ENCODE measurements at places on chromosomes 1 and 21.
A peak's percentile ranks its signal among the peaks of the same experiment; 100 is the strongest.

DNA sequence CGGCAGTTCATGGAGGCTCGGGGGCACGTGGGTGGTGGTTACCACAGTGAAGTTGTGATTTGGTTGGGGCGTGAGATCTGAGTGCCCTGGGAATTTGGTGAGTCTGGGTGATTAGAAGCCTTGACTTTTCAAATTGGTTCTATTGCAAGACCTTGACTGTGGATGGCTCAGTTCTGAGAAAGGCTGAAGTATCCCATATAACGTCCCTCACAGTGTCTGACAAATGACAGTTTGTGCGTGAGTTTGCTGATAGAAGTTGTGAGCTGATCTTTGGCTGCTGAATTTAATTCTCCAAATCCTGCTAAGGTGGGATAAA is 549 bp downstream of the MSH4 start:
- no peak overlapping the region for H3K4me3 ChIP-seq
- H3K4me1 ChIP-seq = no peaks in the 10 kb centered on the region
- peaks cover 46% of the 10 kb centered on the region for H3K36me3 ChIP-seq
- no peak overlapping the region for H3K27ac ChIP-seq
- no peaks in the 10 kb centered on the region for H3K27me3 ChIP-seq

DNA sequence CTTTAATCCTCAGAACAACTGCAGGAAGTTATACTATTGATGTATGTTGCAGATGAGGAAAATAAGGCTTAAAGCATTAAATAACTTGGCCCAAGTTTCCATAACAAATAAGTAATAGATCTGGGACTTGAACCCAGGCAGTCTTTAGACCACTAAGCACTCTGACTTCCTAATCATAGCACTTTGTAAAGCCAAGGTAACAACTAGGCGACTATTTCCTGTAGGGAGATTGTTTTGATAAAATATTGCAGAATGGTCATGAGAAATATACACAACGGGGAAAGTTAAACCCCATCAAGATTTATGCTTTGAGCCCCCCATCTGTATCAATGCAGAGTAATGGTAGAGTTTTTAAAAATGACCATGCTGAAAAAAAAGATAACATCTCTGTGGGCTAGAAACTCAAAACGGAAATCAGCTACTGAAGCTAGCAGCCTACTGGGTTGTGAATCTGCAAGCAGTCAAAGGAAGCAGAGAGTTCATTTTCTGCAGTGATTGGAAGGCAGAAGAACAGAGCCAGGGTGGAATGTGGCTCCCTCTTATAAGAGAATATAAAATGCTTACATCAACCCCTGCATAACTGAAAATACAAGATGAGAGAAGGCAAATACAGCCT is 111.2 kb upstream of the OLIG2 start:
- H3K4me1 ChIP-seq = no peaks in the 10 kb centered on the region
- H3K36me3 ChIP-seq = no peaks in the 10 kb centered on the region
- no peak for DNase-seq
- no peak overlapping the region for H3K27ac ChIP-seq

DNA sequence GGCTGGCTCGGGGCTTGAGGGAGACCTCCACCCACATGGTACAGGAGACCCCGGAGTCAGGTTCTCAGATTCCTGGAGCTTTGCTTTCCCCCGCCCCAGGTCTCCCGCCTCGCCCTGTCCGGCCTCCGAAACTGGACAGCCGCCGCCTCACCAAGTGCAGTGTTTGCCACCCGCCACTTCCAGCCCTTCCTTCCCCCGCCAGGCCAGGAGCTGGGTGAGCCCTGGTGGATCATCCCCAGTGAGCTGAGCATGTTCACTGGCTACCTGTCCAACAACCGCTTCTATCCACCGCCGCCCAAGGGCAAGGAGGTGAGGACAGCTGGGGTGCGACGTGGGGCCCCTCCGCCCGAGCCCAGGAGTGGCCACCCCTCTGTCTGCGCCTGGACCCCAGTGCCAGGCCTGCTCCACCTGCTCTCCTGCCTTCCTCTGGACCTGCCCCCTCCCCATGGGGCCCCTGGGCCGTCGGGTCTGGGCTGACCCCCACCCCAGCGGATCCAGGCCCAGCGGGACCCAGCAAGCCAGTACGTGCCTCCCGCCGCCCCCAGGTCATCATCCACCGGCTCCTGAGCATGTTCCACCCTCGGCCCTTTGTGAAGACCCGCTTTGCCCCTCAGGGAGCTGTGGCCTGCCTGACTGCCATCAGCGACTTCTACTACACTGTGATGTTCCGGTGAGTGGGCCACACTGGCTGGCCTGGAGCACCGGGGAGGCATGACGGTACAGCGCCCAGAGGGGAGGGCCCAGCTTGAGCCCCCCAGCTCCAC is 8.7 kb downstream of the SELENON start:
- no peak overlapping the region for H3K4me3 ChIP-seq
- H3K27ac ChIP-seq = no peak overlapping the region
- H3K36me3 ChIP-seq = peaks cover 3% of the 10 kb centered on the region
- DNase-seq = no peak
- H3K27me3 ChIP-seq = no peaks in the 10 kb centered on the region

GRCh38 chr1:162475539-162476185 is 22.0 kb upstream of the UHMK1 start:
- H3K27ac ChIP-seq = no peak overlapping the region
- DNase-seq = no peak
- no peak overlapping the region for H3K4me3 ChIP-seq
- no peaks in the 10 kb centered on the region for H3K36me3 ChIP-seq
- no peaks in the 10 kb centered on the region for H3K27me3 ChIP-seq

GRCh38 chr1:111101854-111102642 is 37.8 kb downstream of the DRAM2 start:
- H3K27ac ChIP-seq = no peak overlapping the region
- no peaks in the 10 kb centered on the region for H3K27me3 ChIP-seq
- no peaks in the 10 kb centered on the region for H3K36me3 ChIP-seq
- H3K4me3 ChIP-seq = no peak overlapping the region
- H3K4me1 ChIP-seq = no peaks in the 10 kb centered on the region

DNA sequence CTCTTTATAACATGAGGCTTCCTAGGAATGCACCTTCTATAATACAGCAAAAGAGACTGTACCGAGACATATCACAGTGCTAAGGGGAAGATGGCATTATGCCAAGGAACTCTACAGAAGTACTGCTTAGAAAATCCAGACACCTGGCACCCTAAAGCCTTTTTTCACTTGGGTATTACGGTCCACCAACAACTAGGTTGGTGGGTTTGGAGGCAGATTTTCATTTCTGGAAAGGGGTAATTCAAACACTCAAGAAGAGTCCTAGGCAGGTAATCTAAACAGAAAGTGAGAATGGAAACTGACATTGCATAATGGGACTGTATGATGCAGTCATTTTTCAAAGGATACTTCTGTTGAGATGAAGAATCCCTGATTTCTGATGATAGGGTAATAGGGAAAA is 19.6 kb downstream of the SCMH1 start:
- H3K27ac ChIP-seq = no peak overlapping the region
- H3K27me3 ChIP-seq = no peaks in the 10 kb centered on the region
- peaks cover 6% of the 10 kb centered on the region for H3K36me3 ChIP-seq
- no peak overlapping the region for H3K4me3 ChIP-seq

DNA sequence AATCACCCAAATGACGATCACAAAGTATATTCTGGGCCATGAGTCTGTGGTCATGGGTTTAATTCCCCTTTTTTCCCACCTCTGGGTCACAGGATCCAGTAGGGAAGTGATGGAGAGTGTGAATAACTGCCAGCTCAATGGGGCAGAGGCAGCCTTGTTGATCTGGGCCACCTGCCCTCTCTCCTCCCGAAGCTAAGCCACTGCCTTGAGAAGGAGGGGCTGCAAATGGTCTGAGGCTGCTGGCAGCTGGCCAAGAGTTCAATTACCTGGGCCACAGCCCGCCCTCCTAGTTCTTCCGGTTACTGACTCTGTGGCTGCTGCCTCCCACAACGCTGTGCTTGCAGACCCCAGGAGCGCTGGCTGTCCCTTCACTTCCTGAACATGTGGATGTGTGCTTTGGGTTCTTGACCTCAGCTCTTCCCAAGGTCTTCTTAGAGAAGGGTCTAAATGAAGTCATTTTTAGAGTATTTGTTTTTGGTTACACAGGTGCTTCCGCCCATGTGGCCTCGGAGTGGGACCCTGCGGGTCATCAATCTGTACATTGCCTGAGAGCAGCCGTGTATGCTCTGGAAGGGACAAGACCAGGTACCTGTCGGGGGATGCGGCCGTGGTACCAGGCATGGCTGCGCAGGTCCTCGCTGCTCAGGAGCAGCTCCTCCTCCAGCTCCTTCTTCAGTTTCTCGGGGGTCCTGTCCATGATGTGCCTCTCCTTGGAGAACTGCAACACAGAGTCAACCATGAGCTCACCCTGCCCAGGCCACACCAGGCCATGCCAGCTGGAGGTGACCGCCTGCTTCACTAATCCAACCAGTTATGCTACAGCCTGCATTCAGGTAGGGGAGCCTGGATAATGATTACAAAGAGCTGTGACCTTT is 89.7 kb downstream of the BCAR3 start:
- peaks cover 13% of the 10 kb centered on the region for H3K4me1 ChIP-seq
- no peaks in the 10 kb centered on the region for H3K27me3 ChIP-seq
- no peak overlapping the region for H3K27ac ChIP-seq
- peak; percentile 63 for DNase-seq
- H3K36me3 ChIP-seq = no peaks in the 10 kb centered on the region

DNA sequence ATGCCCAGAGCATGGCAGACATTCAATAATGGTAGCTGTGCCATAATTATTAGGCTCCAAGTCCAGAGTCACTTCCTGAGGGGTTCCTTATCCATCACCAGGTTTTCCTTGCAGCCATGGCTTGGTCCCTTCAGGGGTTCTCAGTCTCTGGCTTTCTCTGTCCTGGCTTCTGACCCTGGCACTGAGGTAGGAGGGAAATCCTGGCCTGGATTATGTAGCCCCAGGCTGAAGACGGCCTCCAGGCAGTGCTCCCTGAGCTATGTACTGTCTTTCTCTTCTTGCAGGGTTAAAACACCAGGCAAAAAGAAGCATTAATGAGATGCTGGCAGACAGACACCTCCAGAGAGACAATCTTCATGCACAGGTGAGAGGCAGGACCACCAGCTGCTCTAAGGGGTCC is 9.5 kb upstream of the PADI3 start:
- H3K4me3 ChIP-seq = no peak overlapping the region
- no peak overlapping the region for H3K27ac ChIP-seq
- no peaks in the 10 kb centered on the region for H3K36me3 ChIP-seq
- no peaks in the 10 kb centered on the region for H3K27me3 ChIP-seq
- DNase-seq = peak; percentile 27

- peaks cover 7% of the 10 kb centered on the region for H3K4me1 ChIP-seq
- H3K36me3 ChIP-seq = no peaks in the 10 kb centered on the region
- no peak overlapping the region for H3K4me3 ChIP-seq
- no peak for DNase-seq
- H3K27me3 ChIP-seq = no peaks in the 10 kb centered on the region
Measured at GRCh38 chr1:177142791-177143271, 21.7 kb downstream of the ASTN1 start.

DNA sequence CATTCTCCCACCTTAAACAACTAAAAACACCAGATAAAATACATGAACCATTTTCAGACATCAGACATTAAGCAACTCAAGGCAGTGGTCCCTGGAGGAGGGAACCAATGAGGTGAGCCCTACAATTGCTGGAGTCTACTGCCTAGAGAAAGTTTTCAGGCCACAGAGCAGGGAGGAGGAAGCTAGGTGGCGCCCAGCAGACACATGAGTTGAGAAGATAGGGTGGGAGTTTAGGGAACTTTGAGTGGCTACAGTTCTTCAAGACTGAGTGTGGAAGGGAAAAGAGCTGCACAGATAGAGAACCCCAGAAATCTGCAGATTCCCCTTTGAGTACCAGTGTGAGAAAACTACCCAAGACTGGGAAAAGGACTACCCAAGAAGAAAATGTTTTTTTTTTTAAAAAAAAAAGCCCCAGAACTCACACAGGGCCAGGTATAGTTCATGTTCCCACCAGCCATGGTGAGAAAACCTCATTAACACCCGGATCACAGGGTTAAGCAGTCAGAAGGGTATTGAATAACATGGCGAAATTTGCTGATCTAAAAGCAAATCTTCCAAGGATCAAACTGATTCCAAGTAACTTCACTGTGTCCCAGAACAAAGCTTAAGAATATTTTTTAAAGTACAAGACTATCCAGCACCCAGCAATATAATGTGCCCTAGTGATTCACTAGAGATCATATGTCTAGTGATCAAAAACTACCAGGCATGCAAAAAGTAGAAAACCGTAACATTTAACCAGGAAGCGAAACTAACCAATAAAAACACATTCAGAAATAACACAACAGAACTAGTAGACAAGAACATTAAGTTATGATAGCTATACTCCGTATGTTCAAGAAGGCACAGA is 12.0 kb downstream of the ALDH9A1 start:
- H3K27ac ChIP-seq = peak overlapping the region; percentile 13
- peaks cover 26% of the 10 kb centered on the region for H3K4me1 ChIP-seq
- peaks cover 39% of the 10 kb centered on the region for H3K36me3 ChIP-seq
- peak overlapping the region; percentile 31 for H3K4me3 ChIP-seq
- peak; percentile 71 for DNase-seq

DNA sequence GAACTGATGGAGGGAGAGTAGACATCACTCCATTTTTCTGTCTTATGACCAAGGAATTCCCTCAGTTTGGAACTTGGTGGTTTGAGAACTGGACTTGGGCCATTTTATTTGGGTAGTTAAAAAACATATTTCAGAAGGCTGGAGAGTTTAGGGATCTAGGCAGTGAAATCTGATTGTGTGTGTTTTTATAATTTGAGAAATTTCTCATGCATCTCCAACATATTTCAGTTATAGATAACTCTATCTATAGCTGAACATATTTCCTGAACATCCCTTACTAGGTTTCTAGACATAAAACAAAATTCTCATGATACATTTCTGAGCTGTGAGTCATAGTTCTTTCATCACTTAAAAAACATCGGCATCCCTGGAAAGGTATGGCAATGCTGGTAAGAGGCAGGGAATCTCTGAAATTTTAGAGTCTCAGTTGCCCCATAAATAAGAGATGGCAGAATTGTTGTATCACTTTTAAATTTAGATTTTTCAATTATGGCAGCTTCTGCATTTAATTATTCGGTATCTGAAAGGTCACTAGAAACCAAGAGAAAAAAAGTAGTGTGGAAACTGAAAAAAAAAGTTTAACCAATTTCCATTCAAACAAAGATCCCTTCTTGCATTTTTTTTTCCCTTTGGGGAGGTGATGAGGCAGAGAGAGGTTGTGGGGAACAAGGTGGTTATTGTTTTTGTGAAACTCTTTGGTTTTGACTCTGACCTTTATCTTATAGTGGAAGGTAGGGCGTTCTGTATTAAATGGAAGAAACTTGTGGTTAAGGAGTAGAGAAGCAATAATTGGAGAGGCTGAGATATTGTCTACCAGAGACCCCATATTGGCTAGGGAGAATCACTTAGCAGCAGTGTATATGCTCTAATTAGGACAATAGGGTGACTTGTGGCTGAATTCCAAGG is 102.9 kb downstream of the FASLG start:
- DNase-seq = no peak
- H3K4me3 ChIP-seq = no peak overlapping the region
- H3K27me3 ChIP-seq = no peaks in the 10 kb centered on the region
- H3K27ac ChIP-seq = no peak overlapping the region
- H3K36me3 ChIP-seq = no peaks in the 10 kb centered on the region

- no peaks in the 10 kb centered on the region for H3K4me1 ChIP-seq
- no peaks in the 10 kb centered on the region for H3K27me3 ChIP-seq
- H3K27ac ChIP-seq = no peak overlapping the region
- no peak overlapping the region for H3K4me3 ChIP-seq
- no peak for DNase-seq
- no peaks in the 10 kb centered on the region for H3K36me3 ChIP-seq
Measured at GRCh38 chr1:57067863-57068262, 102.0 kb upstream of the C8B start.
